ENCODE measurements at places on chromosomes 6 and 20. TPM values are rescaled to one million over a fixed set of nuclear protein-coding genes. Genes with fewer than 3 reads are reported as not detected.

UNC5CL gene
- total RNA-seq, result 1.6 TPM

DNA sequence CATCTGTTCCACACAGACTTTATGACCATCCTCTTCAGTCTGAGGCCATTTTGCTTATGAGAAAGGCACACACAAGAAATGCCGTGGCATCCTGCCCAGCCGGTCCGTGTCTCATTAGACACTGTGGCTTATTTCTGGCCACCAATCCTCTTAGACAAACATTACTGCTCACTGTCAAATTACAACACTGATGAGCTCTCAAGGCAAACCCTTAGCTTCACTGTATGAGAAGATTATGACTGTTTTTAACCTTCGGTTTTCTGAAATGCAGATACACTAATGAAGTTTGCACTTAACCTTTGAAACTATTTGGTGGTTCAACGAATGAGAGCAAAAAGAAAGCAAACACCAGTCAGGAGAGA, 50.5 kb upstream of the DST start:
- peak overlapping the region; percentile 34 for H3K4me3 ChIP-seq
- no peaks in the 10 kb centered on the region for H3K27me3 ChIP-seq
- H3K36me3 ChIP-seq, result no peaks in the 10 kb centered on the region
- H3K27ac ChIP-seq, result peak overlapping the region; percentile 80

SAYSD1 gene
- 12.3 TPM for total RNA-seq

DNA sequence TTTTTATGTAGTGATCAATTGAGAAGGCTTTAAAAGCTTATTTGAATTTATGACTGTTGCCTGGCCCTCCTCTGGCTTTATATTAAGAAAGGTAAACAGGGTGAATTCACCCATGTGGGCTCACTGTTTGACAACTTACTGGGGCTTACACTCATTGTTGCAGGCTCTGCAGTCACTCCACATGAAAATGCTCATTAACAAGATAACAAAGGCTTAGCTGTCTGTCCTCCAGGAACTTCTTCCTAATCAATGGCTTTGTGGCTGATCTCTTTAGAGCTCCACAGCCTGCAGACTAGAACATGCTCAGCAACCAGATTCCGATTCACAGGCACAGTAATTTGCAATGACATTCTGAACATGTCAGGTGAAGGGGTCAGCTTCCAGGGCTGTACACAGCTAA, 323.2 kb upstream of the MAN1A1 start:
- H3K4me3 ChIP-seq, result no peak overlapping the region
- DNase-seq, result no peak
- no peaks in the 10 kb centered on the region for H3K4me1 ChIP-seq
- H3K27me3 ChIP-seq, result no peaks in the 10 kb centered on the region
- H3K36me3 ChIP-seq, result no peaks in the 10 kb centered on the region

BMP7 gene
- 11.7 TPM for total RNA-seq

GRCh38 chr6:147203311-147204059, 732 bp upstream of the STXBP5 start:
- H3K4me1 ChIP-seq, result peaks cover 8% of the 10 kb centered on the region
- no peaks in the 10 kb centered on the region for H3K27me3 ChIP-seq
- peak overlapping the region; percentile 96 for H3K4me3 ChIP-seq
- no peaks in the 10 kb centered on the region for H3K36me3 ChIP-seq
- DNase-seq, result peak; percentile 16
- H3K27ac ChIP-seq, result peak overlapping the region; percentile 97

DNA sequence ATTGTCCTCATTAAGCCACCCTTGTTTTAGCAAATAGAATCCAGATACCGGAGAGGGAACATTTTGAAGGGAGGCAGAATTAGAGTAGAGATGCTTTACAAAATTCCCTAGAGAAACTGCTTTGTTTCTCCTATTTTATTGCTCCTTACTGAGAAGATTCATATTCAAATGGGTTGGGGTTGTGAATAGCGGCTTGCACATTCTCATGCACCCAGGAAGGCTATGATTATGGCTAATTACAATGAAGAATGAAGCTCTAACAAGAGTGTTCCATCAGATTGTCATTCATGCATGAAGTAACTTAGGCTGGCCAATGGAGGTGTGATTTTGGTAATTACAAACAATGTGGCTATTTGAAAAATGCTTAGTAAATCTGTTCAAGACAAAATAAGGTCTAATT, 129.6 kb downstream of the PACRG start:
- DNase-seq, result no peak
- no peaks in the 10 kb centered on the region for H3K36me3 ChIP-seq
- H3K4me1 ChIP-seq, result peaks cover 4% of the 10 kb centered on the region
- H3K27ac ChIP-seq, result peak overlapping the region; percentile 83
- no peaks in the 10 kb centered on the region for H3K27me3 ChIP-seq
- no peak overlapping the region for H3K4me3 ChIP-seq

- no peaks in the 10 kb centered on the region for H3K4me1 ChIP-seq
- H3K27me3 ChIP-seq, result no peaks in the 10 kb centered on the region
- H3K36me3 ChIP-seq, result no peaks in the 10 kb centered on the region
These were observed 59.0 kb downstream of the QRSL1 start for GRCh38 chr6:106688177-106688951.

SNRPB2 gene
- total RNA-seq, result 20.5 TPM

- no peak overlapping the region for H3K27ac ChIP-seq
- H3K36me3 ChIP-seq, result no peaks in the 10 kb centered on the region
- H3K4me3 ChIP-seq, result no peak overlapping the region
These were observed 69.7 kb downstream of the CBLN4 start for GRCh38 chr20:55935448-55936208.

RIPPLY2 gene
- total RNA-seq, result 0.21 TPM

PSORS1C2 gene
- not detected for total RNA-seq

Measured in tibial nerve (tissue), 4 donors.